ENCODE measurements at places on chromosomes 12 and 14.

DNA sequence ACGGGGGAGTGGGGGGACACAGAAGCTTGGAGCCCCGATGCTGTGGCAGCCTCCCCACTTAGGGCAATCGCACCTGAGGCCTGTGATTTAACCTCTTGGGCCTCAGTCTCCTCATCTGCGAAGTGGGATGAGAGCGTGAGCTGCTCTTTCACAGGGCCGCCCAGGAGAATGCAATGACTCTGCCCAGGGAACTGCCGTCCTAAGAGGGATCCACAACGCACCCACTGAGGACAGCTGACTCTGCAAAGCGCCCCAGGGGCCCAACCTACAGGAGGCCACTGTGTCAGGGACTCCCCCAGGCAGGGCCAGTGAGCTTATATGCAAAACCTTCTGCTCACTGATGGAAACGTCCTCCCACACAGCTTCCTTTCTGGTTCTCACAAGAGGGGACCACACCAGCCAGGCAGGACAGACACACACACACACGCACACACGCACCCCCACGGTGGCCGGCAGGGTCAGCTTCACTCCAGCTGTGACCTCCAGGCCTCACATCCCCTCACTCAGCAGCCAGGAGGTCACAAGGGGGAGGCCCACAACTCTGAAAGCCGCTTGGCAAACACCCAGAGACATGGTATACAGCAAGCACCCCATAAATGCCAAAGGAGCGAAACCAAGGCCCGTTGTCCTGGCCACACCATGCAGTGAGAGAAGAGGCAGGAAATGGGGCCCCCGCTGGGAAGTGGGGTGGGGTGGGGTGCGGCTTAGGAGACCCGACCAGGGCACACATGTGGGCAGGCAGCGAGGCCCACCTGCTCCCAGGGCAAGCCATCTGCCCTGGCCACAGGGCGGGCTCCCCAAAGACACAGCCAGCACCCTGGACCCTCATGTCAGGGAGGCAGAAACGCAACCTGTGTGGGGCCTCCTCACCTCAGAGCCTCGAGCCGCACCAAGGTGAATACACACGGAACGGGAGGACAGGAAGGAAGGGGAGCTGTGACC is 73.3 kb downstream of the NCOR2 start:
- no peak for DNase-seq

DNA sequence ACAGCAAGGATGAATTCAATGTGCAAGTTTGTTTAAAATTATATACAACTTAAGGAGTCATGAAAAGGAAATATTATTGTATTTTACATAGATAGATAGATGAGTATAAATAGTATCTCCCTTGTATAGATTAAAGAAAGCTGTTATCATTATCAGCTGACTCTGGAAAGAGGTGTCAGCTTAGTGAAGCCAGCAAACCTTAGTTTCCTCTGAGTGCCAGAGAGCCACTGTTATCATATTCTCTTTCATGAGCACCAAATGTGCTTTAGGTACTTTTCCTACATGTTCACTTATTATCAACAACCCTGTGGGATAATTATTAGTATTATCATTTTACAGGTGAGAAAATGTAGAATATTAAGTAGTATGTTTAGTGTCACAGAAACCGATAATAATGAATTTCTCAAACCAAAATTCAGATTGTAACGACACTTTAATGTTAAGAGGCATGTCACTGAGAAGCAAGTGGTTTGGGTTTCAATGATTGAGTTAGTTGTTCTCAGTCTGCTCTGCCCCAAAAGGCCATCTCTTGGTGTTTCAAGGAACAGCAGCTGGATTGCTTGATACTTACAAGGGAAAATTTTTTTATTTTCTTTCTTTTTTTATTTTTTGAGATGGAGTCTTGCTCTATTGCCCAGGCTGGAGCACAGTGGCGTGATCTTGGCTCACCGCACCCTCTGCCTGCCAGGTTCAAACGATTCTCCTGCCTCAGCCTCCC is 53.7 kb downstream of the PLEKHA5 start:
- DNase-seq = no peak

- DNase-seq = no peak
These were observed 113.2 kb upstream of the HIF1A start for GRCh38 chr14:61581955-61582615.

DNA sequence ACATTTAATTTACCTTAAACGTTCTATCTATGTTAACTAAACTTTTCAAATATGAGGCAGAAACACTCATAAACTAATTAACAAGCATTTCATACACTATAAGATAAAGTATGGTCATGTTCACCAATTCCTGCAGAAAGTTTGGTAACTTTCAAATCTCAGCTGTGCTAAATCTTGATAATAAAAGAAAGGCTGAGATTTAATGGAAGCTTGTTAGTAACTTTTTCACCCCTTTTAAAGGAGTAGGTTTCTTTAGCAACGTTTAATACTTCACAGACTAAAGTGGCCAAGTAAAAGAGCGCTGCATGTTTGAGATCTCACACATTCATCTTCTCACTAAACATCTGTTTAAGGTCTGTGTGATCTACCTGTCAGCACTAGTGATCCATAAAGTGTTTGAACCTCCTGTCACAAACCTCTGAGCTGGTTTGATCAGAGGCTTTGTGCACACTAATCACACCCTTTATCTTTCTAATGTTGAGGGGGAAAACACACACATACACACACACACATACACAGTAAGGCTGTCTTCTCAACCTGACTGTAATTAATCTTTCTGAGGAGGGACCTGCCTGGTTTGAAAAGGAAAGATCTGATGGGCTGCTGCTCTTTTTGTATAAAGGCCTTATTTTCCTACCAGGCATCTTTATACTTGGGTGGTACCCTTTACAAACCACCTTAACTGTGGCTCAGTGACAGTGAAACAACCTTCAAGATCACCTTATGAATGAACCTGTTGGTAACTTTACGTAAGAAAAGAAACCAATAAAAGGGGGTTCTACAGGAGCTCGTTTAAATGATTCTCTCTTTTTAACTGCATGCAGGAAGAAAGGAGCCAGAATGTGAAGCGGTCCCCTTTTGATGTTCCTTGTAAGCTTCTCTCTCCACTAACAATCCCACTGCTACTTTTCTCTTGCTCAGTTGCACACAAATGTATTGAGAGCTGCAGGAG is 244.2 kb downstream of the SOX5 start:
- DNase-seq = no peak

GRCh38 chr14:51291016-51291415 is 51.0 kb downstream of the TMX1 start:
- DNase-seq = no peak

DNA sequence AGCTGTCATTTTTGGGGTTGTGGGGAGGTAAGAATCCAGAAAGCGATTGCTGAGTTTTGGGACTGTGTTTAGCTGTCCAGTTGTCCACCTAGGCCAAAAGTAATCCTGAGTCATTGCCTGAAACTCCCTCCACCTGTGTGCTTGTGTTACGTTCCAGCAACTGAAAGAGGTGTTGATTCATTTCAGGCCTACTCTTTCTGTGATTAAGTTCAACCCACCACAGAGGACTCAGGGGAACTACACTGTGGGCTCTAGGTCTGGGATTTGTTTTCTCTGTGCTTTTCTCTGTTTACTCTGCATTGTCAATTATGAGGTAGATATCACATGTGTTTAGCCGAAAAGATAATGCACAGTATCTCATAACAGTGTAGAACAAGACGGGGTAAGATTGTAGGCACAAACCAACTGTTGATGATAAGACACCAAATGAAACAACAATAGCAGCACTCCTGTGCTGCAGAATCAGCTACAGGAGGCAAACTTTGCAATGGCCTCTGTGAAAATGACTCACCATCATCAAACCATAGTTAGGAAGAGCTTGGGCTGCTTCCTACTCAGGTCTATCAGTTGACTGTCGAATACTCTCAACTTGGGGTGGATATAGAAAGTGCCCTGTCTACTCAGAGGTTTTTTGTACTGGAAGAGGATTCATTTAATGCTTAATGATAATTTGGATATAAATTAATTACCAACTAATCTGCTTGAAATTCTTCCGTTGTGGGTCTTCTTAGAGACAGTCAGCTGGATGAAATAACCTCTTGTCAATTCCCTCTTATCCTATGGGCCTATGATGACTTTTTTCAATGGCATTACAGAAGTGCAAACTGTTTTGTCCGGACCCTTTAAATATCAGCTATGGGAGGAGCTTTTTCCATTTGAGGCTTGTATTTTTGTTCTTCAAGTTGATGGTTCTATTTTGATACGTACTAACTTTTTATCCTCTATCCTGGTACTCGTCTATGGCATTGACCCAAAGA is 385.9 kb downstream of the BMP4 start:
- DNase-seq = no peak

DNA sequence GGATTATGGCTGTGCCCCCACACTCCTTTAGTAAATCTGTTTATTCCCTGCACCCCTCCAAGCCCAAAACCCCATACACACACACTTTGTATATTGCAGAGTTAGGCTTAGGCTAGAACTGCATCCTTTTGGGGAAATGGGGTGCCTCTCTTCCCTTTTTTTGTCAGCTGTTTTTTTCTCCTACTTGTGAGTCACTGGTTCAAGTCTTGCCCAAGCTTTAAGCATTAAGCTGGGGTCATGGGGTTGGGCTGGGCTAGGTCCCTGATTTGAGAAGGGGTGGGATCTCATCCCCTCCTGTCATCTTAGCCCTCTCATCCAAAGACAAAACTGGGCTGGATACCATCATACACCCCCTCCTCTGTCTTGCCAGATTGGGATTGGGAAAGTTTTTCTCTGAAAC is 1.6 kb downstream of the LRP1 start:
- DNase-seq = no peak

DNA sequence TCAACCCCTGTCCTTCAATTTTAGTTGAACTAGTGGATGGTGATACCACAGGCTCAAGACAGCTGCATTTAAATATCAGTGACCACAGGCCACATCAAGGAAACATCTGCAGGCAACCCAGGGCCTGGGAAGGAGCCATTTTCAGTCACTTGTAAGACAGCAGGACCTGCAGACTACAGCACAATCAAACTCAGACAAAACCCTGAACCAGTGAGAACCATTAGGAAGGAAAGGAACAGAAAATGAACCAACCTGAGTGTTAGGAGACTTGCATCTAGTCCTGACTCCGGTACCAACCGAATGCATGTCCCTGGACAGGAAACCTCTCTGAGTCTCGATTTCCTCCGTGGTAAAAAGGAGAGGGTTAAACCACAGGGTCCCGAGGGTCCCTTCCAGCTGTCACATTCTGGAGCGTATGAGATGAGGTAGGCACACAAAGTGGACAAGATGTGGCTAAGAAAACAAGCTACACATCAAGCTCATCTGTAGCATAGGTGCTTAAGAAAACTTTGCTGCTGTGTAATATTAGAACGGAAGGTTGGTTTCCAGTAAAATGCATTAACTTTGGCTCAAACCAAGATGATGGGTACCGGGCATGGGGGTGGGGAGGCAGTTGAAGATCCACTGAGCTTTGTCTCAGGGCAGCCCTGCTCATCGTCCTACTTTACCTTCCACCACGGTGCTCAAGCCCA is 1.6 kb upstream of the CDKN1B start:
- no peak for DNase-seq

DNA sequence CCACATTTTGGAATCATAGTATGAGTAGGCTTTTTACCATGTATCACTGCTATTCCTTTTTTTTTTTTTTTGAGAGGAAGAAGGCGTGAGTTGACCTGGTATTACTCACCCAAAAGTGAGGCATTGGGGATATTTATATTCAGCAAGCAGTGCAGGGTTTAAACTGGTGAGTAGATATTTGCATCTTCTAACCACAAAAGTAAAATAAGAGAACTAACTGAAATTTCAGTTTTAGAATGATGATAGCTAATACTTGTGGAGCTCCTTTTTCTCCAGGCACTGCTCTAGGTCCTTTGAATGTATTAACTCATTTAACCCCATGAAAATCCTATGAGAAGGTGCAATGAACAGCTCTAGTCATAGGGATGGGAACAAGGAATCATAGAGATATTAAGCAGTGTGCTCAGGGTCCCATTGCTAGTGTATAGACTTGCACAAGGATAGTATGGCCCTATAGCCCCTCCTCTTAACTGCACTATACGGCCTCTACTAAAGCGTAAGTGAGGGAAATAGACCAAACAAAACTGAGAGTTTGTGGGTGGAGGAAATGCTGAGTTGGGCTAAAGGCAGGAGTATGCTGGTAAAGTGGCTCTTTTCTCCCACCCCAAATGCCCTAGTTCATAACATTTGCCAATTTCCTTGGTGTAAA is 104.3 kb upstream of the MAX start:
- no peak for DNase-seq

DNA sequence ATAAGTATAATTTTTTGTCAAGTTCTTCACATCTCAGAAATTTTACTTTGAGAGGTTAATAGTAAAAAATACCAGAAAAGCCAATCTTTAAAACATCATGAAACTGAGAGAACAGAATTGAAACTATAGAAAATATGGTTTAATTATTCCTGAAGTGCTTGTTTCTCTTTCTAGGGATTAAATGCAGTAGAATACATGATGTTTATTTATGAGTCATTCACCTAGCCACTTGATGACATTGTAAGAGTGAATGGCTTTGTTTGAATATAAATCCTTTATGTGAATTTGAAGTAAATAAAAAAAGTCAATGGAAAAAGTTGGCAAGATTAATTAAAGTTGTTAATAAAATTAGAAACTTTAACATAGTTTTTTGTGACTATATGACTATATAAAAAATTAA is 48.4 kb downstream of the KTN1 start:
- no peak for DNase-seq

DNA sequence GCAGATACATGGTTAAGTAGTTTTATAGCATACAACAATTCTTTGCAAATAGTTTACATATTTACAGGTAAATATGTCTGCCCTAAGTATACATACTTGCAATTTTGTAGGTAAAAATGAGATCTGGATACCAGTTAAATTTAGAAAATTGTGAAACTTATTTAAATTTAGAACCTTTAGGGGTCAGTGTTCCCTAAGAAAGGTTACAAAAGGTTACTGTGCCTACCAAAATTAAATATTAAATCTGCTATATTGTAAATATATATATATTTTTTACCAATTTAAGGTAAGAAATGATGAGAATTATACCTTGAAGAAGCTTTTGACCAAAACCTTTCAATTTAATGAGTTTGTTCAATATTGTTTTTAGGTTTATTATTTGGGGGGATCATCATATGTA is 54.0 kb downstream of the MIPOL1 start:
- DNase-seq = no peak
